ENCODE measurements at places on chromosomes 2 and 18.
A peak's percentile ranks its signal among the peaks of the same experiment; 100 is the strongest.

- peak; percentile 40 for DNase-seq
Measured at GRCh38 chr2:189521699-189522434, 58.7 kb downstream of the SLC40A1 start.

GRCh38 chr2:105806996-105807395 is 62.3 kb downstream of the NCK2 start:
- no peak for DNase-seq

DNA sequence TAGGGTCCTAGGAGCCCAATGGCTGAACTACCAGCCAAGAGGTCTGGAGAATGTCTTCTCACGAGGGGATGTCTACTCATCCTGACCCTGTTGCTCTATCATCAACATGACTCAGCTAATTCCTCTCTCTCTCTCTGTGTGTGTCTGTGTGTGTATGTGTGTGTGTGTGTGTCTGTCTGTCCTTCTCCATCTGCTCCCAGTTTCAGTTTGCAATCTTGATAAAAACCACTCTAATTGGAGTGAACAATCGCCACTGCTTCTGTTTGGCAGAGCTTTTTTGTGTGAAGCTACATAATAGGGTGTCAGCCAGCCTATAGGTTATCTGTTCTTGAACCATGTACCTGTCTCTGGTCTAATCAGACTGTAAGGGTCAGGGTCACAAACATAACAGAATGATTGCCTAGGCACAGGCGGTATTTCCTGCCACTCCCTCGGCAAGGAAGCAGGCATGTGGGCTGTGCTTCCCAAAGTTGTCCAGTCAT is 219.8 kb downstream of the SH3BP4 start:
- peak; percentile 91 for DNase-seq

GRCh38 chr18:58400331-58400870 is 228.5 kb downstream of the ALPK2 start:
- peak; percentile 53 for DNase-seq

DNA sequence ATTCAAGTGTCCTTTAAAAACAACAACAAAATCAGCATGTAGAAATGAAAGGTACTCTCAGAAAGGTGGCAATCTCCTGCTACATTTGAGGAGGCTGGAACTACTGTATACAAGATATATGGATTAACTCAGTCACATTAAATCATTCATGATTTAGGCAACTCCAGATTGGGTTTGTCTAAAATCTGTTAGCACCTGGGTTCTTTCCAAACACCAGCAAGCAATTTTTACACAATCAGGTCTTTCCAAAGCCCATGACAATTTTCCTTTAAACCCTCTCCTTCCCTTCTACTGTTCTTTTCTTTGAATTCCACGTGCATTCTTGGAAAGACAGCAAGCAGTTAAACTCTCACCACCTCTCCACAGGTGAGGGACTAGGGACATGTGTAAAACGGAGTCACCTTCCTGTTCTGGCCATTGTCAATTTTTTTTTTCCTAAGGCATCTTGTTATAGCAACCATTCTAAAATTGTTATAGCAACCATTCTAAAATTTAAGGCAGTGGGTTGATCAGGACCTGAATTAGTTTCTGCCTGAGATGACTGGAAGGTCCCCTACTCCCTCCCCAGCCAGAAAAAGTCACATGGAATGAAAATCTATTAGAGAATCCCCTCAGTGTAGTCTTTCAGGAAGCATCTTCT is 113.9 kb downstream of the ANKRD44 start:
- DNase-seq: no peak

DNA sequence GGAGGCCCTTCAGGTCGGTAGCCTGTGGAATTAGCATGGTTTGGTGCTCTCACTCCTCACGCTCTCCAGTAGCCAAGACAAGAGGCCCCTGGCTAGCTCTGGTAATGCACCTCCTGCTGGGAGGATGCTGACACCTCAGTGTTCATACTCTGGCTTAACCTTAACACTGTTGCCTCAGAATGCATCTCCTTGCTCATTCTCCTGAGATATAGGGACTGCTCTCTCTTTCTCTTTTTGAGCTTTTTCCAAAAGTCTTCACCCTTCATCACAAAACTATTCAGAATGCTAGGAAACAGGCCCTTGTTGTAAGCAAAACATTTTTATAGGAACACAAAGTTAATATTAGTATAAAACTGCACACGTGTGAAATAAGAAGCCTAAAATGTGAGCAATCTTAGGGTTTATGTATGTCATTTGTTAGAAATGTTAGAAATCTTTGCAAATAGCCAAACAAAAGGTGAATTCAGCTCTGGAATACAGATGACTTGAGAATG is 17.3 kb upstream of the IMPA2 start:
- DNase-seq: peak; percentile 89

DNA sequence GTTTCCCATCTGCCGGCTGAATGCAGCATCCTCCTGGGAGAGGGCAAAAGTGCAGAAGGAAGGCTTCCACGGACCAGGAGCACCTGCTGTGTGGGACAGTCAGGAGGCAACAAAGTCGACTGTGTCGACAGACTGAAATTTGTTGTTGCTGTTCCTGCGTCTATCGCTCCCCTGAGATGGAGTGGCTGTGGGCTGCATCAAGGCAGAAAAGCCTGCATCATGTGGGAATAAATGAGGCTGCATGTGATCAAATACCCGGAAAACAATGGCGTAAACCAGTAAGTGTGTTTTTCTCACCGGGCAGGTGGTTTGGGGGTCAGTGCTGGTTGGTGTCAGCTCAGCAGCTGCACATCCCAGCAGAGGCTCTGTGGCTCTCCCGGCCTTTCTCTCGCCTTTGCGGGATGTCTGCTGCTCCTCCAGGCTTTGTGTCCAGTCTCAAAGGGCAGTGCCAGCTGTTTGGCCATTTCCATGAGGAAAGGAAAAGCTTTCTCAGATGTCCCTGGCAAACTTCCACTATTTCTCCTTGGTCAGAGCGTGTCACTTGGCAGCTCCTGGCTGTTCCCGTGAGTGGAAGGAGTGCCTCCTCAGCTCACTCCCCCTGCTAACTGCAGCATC is 262.4 kb downstream of the NDUFA10 start:
- DNase-seq: no peak

DNA sequence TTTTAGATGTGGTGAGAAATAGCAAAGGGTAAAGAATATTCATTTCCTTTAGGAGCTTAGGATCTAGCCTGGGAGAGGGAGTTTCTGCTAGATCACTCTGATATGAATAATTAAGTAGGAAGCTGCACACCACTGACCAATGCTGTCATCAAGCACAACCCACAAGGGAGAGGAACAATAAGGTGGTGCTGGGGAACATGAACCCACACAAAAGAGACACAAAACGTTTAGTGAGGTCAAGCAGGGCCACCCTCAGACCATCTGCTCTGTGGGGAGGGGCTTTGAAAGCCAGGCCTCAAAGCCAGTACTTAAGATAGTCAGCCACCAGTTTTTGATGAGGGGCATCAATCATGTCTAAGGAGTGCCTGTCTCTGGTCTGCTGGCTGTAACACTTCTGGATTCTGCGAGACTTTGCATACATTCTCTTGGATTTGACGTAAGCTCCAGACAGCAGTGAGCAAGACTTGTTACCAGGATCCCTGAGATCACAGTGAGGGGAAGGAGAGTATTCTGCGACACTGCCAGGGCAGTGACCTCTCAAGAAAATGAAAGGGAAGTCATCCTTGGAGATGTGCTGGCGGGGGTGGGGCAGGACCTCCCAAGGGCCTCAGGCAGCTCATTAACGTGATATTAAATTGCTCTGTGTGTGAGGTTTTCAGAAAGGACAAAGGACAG is 127.0 kb downstream of the CCBE1 start:
- DNase-seq: no peak

DNA sequence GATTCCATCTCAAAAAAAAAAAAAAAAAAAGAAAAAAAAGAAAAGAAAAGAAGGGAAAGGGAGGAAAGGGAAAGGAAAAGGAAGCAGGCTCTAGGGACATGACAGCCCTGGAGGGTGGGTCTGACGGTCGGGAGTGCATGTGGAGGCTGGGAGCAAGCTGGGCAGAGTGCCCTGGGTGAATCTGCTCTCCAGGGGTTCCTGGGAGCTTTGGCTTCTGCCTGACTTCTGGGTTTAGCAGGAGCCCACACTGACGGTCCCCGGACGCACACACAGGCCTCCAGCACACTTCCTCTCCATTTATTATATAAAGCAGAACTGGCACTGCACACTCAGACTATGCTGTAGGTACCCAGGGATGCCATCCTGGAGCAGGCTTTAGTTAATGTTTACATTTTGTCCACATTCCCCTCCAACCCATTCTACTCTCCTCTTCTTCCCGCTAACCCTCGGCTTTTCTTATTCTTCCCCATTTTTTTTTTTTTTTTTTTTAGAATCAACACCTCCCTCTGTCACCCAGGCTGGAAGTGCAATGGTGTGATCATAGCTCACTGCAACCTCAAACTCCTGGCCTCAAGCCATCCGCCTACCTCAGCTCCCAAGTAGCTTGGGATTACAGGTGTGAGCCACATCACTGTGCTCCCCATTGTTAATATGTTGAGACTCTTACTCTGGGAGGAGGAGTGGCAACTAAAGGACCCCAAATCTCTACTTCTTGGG is 151.1 kb upstream of the SLC1A4 start:
- no peak for DNase-seq

- no peak for DNase-seq
Measured at GRCh38 chr2:199968126-199968525, 12.7 kb downstream of the MAIP1 start.

DNA sequence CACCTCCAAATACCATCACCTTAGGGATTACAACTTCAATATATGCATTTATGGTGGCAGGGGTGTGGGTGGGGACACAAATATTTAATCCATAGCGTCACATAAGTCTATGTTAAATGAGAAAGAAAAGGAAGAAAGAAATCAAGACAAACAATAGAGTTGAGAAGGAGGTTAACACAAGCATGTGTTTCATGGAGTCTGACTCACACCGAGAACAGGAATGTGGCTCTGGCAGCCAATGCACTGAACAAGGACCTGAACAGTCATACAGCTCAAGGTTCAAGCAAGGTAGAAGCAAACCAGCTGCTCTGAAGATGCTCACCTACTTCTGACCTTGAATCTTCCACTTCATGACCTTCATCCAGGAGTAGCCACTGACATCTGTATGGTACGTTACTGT is 36.2 kb upstream of the LPIN1 start:
- peak; percentile 91 for DNase-seq

DNA sequence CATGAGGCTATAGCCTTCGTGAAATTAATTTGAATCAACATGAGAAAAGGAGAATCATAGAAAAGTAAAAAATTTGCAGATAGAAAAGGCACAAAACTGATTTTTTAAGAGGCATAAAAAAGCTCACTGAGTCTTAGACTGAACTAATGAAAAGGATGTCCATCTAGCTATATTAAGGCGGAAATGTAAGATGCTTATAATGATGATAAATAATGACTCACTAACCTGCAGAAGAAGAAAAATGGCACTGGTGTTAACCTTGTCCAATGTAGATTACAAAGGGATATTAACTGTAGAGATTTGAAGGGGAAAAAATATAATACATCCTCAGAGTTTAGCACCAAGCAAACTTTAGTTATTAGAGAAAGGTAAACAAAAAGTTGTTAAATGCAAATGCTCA is 1098.0 kb upstream of the DDX18 start:
- no peak for DNase-seq

DNA sequence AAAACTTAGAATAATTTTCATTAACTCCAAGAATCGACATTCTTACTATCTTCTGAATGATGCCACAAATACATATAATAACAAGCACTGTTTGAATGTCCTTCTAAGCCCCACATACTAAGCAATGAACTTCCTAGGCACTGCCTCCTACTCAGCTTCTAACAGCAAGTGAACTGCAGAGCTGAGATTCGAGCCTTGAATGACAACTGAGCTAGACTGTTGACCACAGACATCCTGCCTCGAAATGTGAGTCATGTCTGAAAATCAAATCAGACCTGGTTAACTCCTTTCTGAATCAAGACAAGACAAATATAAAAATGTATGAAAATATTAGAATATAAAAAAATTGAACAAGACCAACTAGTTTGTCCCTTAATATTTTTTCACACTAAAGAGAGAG is 108.1 kb downstream of the MYT1L start:
- peak; percentile 25 for DNase-seq

GRCh38 chr2:73386342-73386868 is 769 bp downstream of the ALMS1 start:
- no peak for DNase-seq

DNA sequence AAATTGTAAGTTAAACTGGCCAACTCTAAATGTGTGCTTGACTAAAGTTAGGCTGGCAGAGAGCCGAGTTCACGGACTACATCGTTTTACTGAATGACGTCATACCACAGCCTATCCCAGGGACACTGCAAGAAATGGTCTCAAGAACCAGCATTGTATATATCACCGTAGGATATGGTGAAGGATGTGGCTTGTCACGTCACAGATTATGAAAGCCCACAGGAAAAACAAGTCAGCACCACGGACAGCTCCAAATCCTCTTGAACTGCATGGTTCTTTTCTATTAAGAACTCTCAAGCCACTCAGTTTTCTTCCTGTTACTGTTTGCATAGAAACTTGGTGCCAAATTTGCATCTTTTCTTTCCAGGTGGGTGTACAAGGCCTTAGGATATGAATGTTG is 85.1 kb upstream of the ACAA2 start:
- peak; percentile 88 for DNase-seq

GRCh38 chr2:79294994-79295393 is 135.4 kb upstream of the REG3A start:
- DNase-seq: no peak

DNA sequence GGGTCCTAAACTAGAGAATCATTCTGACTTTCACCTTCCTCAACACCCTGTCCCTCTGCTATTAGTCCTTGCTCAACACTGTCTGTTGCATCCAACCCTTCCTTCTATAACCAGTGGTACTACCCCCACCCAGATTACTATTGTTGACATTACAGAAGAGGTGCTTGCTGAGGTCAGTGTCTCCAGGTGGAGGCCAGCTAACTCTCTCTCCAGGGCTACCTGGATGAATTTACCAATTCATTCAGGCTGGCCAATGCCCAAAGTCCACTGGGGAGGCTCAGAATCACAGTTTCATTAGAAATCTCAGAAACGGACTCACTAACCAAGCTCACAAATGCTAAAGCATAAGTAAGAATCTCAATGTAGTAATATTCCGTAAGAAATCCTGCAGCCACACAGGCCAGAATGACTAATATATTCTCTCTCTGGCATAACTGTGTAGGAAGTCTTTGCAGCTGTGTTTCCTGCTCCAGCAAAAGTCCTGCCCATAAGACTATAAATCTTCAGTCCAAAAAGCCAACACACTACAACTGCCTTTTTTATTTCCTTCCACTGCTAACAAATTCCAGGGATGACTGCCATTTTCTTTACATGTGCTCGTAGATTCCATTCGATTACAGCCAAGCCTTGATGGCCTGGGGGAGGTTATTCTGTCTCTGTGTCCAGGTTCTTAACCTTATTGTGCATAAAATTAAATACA is 10.0 kb upstream of the TTR start:
- DNase-seq: peak; percentile 36

GRCh38 chr2:166373951-166374350 is 1.8 kb downstream of the SCN9A start:
- DNase-seq: peak; percentile 92

GRCh38 chr2:239397931-239398471 is 2.8 kb downstream of the HDAC4 start:
- DNase-seq: no peak
